ENCODE measurements at places on chromosomes 3 and 15.

DNA sequence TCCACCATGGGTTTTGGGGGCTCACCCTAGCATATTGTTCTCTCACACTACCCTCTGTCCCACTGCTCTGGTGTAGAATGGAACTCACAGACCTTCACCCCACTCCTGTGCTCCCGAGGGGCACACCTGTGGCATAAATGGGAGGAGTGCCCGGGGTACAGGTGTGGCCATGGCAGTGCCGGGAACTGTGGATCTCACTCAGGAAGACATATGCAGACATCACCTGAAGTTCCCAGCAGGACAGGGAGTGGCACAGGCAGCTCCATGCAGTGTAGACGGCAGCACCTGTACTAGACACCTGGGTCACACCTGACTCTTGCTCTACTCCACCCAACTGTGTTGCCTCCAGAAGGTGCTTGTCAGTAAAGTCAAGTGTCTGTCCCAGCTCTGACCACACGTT lies 57.6 kb upstream of the MRPS22 start:
- no peak for DNase-seq

DNA sequence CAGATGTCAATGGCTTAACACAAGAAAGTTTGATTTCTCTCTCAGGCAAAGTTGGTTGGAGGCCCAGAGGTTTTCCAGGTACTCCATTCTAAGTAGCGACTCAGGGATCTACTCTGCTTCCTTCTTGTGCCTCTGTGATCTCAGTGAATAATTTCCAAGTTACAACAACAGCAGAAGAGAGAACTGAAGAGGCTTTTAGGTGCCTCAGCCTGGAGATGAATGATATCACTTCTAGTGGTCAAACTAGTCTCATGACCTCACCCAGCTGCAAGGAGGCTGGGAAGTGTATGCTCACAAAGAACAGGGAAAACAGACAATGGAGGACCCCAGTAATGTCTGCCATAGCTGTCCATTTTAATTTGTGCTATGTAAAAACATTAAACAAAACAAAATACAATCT lies 4.6 kb upstream of the PRICKLE2 start:
- DNase-seq: no peak

DNA sequence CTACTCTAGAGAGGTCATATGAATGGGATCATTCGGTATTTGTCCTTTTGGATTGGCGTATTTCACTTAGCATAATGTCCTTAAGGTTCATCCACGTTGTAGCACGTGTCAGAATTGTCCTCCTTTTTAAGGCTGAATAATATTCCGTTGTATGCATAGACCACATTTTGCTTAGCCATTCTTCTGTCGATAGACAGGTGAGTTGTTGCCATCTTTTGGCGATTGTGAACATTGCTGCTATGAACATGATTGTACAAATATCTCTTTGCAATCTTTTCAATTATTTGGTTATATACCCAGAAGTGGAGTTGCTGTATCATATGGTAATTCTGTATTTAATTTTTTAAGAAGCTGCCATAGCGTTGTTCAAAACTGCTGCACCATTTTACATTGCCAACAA lies 52.4 kb upstream of the GOLGA8J start:
- no peak for DNase-seq

- no peak for DNase-seq
Measured at GRCh38 chr15:81751816-81752545, 293.8 kb downstream of the MEX3B start.

- DNase-seq: no peak
Measured at GRCh38 chr15:38374556-38374955, 79.4 kb upstream of the FAM98B start.

DNA sequence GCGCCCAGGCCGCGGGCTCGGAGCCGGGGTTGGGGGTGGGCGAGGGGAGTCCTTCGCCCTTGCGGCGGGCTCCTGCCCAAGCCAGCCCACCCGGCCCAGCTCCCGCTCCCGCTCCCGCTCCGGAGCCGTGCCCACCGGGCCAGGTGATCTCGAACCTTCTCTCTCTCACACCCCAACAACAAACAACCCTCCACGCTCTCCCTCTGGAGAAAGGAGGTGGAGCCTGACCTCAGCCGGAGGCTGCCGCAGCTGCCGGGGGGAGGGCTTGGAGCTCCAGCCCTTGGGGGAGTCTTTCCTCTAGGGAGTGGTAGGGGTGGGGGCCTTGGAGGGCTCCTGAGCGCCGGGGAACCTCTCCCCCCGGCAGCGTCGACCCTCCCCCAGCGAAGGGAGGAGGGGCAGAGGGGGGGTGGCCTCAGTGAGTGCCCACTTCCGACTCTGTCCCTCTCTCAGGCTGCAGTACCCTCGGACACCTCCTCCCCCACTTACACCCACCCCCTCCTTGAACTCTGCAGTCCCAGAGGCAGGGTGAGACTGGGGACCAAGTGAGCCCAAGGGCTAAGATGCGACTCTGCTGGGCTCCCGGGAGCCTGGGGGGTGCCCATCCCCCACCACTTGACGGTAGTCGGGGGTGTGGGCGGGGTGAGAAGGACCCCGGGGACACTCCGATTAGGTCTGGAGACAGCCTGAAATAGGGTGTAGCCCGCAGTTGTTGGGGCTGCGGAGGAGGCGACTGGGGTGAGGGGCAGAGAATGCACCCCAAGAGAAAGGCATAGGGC lies 4.4 kb upstream of the BAHD1 start:
- no peak for DNase-seq

DNA sequence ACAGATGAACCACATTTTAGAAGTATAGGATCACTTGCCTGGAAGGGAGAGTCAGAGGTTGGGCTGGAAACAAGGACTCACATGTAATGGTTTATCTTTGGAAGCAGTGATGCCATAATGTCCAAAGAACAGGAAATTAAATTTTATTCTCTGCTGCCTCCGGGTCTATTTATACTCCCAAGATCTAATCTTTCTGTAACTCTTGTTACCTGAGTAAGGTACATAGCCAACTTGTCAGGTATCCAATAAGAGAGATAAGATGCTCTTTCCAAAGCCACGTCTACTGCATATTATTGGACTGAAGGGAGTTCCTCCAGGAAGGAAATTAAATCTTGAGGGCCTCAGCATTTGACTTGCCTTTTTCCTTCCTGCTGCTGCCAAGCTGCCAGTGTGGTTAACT lies 71.0 kb downstream of the CRYGS start:
- DNase-seq: no peak

- no peak for DNase-seq
Measured at GRCh38 chr3:17579289-17580031, 163.0 kb downstream of the TBC1D5 start.

- DNase-seq: no peak
Measured at GRCh38 chr15:34693053-34693744, 61.6 kb downstream of the GJD2 start.

DNA sequence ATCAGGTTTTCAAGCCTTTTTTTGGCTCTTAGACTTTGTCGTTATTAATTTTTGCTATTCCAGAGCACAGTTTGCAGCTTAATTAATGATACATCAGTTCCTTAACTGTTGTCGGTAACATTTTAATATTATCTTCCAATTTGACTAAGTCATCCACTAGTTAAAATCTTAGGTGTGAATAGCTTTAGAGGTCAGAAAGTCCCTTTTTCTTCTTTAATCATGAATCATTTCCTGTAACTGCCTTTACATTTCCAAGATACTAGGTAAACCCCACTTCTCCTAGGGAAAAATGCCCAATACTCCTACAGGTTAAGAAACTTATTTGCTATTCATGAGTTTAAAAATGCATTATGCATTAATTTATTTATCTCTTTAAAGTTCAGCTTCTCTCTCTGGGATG lies 260.9 kb upstream of the CFAP20DC start:
- DNase-seq: no peak

GRCh38 chr3:464255-464654 lies 267.7 kb downstream of the CHL1 start:
- DNase-seq: no peak

DNA sequence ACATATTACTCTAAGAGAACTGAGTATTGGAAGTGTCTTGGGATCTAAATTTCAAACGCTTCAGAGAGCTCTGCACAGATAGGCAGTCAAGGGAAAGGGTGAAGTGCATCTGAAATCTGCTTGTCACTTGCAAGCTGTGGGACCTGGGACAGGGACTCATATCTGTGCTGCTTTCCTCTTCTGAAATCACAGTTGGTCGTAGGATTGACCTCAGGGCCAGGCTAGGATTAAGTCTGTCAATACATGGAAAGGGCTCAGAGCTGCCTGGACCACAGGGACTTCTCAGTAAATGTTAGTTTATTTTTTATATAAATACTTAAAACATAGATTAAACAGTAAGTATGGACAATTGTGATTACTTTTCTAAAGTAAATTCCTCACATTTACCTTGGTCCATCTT lies 74.7 kb upstream of the CMTM7 start:
- no peak for DNase-seq

DNA sequence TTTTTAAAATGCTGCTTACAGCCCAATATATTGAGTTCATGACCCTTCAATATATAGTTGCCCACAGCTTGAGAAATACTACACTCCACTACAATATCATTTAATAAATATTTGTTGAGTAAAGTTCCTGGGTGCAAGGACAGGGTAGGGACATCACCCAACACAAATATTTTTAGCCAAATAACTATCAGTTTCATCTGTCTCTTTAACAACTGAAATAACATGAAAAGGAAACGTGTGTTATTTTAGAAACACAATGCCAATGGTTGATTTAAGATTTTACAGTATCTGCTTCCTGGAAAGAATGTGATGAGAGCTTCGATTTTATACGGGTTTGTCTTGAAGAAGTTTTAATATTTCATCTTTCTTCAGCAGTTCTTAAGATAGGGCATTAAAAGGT lies 67.7 kb upstream of the CDV3 start:
- no peak for DNase-seq

- no peak for DNase-seq
Measured at GRCh38 chr3:176909044-176909443, 288.2 kb downstream of the TBL1XR1 start.

GRCh38 chr15:49865925-49866757 lies 245.3 kb downstream of the DTWD1 start:
- no peak for DNase-seq

DNA sequence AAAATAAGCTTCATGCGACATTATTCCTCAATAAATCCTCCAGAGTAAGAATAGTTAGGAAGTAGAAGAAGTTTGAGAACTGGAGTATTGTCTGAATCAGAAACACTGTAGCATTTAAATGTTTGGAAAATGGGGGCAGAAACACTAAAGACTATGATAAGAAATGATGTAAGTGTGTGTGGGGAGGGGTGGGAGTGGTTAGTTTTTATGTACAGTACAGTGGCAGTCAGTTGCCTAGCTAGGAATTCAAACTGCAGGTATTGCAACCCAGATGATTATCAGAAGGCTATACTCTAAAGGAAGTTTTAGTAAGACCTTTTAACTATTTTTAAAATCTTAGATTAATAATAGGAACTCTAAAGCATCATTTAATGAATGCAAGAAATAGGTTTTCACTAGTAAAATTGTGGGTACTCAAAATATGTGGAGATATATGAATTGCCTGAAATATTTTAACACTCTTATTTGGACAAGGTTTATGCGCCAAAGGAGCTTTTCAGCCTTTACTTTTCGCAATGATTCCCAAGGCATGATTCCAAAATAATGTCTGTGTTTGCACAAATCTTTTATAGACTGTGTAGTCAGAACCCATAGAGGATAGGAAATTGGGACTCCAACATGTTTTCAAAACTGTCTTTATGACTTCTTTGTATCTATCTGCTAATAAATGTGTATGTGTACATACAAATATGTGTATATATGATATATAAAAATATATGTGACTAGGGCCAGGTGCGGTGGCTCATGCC lies 8.0 kb upstream of the CCDC50 start:
- no peak for DNase-seq

- no peak for DNase-seq
Measured at GRCh38 chr15:101327147-101327740, 32.2 kb upstream of the SNRPA1 start.

GRCh38 chr15:49215768-49216739 lies 46.0 kb downstream of the GALK2 start:
- DNase-seq: no peak

DNA sequence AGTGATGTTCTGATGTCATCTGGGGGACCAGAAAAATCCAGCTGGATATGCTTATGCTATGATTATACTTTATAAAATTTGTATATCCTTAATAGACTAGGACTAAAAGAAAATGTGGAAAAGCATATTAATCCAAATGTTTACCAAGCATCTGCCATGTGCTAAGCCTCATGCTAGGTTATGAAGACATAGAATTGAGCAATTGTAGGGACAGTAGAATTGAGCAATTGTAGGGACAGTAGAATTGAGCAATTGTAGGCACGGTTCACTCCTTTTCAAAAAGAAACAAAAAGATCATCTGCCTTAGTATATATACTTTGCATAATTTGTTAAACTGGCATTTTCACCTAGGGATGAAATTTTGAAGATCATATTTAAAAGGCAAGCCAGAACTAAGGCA lies 18.3 kb downstream of the ABHD5 start:
- no peak for DNase-seq

DNA sequence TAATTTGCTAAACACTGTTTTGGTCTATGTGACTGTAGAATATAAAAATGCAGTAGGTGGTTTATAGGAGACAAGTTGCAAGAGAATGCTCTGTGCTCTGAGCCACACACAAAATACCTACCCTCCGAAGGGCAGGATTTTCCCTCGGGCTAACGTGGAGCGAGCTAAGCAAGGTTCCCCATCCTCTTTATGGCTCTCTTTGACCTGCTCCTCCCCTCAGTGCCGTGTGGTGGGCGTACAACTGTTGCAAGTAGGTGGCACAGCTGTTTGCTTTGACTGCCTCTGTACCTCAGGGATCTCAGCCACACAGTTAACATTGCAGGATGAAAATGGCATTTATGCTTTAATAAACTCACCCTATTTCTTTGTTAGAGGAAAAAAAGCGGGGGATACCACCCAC lies 339.1 kb downstream of the SATB1 start:
- DNase-seq: no peak

- no peak for DNase-seq
Measured at GRCh38 chr3:153615863-153616262, 453.8 kb downstream of the RAP2B start.

- DNase-seq: no peak
Measured at GRCh38 chr3:188914552-188914951, 257.2 kb upstream of the TPRG1 start.

DNA sequence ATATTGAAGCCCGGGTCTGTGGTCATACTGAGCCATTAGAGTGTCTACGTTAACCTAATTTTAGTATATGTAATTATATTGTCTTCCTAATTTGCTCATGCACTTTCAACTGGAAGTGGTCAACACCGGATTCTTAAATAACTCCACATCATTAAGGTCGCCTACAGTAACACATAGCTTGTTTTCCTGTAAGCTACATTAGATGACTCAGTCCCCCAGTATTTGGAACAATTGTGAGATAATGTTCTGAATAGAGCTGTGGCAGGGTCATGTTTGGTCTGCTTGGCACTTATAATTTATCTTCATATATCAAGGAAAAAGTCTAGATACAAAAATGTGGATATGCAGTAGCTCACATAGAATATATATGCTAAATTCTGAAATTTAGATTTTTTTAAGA lies 486.2 kb downstream of the IGSF11 start:
- no peak for DNase-seq

GRCh38 chr3:94965867-94966475 lies 903.1 kb downstream of the NSUN3 start:
- DNase-seq: no peak

- DNase-seq: peak; percentile 49
Measured at GRCh38 chr3:115814778-115815380, 191.6 kb downstream of the GAP43 start.

GRCh38 chr15:51758645-51759044 lies 7.2 kb downstream of the TMOD2 start:
- no peak for DNase-seq
